ENCODE measurements at places on chromosomes 13 and 19.

DNA sequence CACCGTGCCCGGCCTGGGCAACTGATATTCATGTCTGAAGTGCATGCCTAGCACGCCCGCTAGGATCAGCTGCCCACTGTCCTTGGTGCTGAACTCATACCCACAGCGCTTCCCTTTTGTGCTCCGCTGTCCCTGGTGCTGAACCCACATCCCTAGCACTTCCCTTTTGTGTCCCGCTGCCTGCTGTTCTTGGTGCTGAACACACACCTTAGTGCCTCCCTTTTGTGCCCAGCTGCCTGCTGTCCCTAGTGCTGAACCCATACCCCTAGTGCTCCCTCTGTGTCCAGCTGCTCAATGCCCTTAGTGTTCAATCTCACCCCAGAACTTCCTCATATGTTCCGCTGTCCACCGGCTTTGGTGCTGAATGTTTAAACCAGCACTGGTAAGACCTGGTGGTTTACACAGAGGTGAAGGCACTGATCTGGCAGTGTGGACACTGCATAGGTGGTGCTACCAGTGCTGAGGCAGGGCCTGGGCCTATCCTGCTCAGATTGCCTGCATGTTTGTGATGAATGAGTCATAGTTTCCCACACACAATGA is 26.3 kb upstream of the SIGLEC11 start:
- peak; percentile 42 for DNase-seq

GRCh38 chr19:2809387-2810140 is 10.1 kb upstream of the ZNF554 start:
- no peak for DNase-seq

- DNase-seq, result peak; percentile 94
Measured at GRCh38 chr19:925087-925525, 729 bp upstream of the ARID3A start.

DNA sequence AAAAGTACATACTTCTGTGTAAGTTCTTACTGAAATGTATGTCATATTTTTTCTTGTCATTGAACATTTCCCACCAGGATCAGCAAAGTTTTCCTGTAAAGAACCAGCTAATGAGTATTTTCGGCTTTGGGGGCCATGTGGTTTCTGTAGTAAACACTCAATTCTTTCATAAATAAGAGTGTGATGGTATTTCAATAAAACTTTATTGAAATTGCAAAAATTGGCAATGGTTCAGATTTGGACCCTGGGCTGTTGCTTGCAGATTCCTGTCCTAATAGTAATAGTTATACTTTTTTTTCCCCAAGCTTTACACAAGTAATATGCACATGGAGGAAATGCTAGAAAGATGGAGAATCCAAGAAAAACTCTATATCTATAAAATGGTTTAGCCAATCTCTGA is 83.7 kb downstream of the ZNF536 start:
- no peak for DNase-seq

GRCh38 chr19:33681081-33681680 is 59.4 kb downstream of the CHST8 start:
- DNase-seq, result no peak

- no peak for DNase-seq
Measured at GRCh38 chr13:50915565-50915964, 6.0 kb downstream of the RNASEH2B start.

DNA sequence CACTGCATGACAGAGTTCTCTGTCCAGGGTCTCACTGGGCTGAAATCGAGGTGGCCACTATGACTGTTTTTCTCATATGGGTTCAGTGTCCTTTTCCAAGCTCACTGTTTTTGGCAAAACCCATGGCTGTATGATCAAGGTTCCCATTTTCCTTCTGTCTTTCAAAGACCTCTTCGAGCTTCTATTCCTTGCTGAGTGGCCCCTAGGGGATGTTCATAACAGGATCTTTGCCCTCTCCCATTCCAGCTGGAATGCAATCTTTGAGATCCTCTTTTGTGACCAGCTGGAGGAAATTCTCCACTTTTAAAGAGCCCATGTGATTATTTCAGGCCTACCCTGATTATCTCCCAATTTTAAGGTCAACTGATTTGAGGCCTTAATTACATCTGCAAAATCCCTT is 572.5 kb upstream of the SLC10A2 start:
- DNase-seq, result no peak

- no peak for DNase-seq
Measured at GRCh38 chr13:44759384-44760360, 183.5 kb upstream of the TSC22D1 start.

DNA sequence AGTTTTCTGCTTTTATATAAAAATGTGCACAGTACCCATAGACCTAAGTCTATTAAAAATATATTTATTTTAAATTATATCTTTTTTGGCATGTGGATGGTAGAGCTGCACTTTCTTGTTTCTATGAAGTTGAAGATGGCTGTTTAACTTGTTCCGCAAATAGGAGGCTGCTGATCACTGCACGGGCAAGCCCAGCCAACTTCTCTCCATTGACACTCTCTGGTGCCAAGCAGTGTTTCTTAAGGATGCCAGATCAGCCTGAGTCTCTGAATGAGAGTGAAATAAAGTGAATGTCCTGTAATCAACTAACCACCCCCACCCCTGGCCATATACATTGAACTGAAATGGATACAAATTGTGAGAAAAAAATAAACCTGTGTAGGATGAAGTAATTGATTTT is 202.9 kb upstream of the KLHL1 start:
- no peak for DNase-seq

GRCh38 chr19:58355908-58356765 is 2.8 kb upstream of the A1BG start:
- no peak for DNase-seq

- no peak for DNase-seq
Measured at GRCh38 chr19:44553478-44554171, 24.1 kb upstream of the CEACAM20 start.

GRCh38 chr19:32916969-32917615 is 47.5 kb upstream of the SLC7A9 start:
- DNase-seq, result no peak

DNA sequence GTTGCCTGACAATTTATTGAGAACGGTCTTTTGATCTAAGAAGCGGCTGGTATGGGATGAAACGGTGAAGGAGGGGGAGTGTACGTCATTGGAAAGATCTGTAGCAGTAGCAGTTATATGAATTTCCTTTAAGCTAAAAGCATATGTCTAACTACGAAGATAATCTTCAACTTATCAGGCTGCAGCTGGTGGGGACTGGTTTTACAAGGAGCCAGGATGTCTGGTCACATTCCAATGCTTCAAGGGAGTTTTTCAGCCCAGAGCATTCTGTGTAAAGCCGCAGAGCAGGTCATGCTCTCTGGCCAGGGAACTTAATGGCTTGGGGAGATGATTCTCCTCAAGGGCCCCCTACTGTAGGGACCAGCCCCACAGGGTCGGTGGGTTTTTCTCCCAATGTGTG is 29.2 kb downstream of the CLEC4M start:
- no peak for DNase-seq

GRCh38 chr13:64510747-64511146 is 2719.4 kb downstream of the PCDH9 start:
- no peak for DNase-seq

DNA sequence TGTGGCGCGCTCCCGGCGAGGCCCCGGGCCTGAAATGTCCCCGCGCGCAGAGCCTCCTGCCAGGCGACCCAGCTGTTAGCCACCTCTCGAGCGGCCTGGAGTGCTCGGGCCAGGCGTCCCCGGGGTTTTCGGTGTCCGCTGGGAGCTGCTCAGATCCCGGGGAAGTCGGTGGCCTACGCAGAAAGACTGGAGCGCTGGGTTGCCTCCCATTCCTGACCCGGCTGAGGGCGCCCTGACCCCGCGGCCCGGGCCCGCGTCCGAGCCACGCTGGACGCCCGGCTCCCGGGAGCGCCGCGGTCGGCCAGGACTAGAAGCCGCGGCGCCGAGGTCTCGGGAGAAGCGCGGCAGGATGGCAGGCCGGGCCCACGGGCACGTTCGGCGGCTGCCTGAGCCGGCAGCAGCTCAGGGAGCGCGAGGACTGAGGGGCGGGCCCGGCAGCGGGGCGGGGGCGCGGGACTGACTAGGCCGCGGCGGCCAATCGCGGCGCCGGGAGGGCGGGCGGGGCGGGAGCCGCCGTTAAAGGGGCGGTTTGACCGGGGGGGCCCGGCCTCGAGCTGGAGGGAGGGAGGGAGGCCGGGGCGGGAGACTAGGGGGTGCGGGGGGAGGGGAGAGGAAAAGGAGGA is 1.3 kb upstream of the ZIC2 start:
- DNase-seq, result no peak

DNA sequence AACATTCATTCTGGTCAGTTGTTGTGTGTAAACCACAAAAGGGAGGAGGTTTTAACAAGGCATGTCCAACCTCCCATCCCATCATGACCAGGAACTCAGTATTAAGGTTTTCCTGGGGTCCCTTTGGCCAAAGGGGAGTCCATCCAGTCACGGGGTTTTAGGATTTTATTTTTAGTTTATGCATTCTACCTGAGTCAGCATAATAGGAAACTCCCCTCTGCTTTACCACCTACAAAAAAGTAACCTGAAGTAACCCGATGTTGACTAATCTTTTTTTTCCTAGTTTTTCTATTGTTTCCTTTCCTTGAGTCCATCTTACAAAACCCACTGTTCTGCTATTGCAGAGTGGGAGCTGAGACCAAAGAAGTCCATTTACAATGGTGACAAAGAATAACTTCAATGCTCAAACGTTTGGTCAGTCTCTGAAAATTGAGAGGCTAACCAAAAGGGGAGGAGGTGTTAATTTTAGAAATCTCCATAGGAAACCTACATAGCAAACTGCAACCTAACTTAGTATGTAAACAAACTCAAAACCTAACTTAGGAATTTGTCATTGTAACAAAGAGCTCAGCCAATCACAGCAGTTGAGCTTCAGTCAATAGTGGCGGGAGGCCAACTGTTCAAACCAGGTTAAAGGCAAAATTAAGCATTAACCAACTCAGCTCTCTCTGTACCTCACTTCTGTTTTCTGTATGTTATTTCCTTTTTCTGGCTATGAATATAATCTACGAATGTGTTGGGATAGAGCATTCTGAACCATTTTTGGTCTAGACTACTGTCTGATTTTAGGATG is 1954.1 kb downstream of the PCDH9 start:
- no peak for DNase-seq

DNA sequence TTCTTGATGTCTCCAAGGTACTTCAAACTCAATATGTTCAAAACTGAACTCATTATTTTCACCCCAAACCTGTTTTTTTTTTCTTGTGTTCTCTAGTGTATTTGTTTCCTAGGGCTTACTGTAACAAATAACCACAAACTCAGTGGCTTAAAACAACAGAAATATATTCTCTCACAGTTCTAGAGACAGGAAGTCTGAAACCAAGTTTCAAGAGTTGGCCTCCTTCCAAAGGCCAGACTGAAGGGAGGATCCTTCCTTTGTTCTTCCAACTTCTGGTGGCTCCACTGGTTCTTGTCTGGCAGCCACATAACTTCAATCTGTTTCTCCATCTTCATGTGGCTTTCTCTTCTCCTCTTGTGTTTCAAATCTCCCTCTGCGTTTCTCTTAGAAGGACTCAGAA is 62.0 kb upstream of the PDCD5 start:
- no peak for DNase-seq
